Heart right ventricle (tissue), 16 donors: ENCODE measurements at places on chromosomes 16 and 17. TPM values are rescaled to one million over a fixed set of nuclear protein-coding genes. Genes with fewer than 3 reads are reported as not detected.
A peak's percentile ranks its signal among the peaks of the same experiment; 100 is the strongest.

DNA sequence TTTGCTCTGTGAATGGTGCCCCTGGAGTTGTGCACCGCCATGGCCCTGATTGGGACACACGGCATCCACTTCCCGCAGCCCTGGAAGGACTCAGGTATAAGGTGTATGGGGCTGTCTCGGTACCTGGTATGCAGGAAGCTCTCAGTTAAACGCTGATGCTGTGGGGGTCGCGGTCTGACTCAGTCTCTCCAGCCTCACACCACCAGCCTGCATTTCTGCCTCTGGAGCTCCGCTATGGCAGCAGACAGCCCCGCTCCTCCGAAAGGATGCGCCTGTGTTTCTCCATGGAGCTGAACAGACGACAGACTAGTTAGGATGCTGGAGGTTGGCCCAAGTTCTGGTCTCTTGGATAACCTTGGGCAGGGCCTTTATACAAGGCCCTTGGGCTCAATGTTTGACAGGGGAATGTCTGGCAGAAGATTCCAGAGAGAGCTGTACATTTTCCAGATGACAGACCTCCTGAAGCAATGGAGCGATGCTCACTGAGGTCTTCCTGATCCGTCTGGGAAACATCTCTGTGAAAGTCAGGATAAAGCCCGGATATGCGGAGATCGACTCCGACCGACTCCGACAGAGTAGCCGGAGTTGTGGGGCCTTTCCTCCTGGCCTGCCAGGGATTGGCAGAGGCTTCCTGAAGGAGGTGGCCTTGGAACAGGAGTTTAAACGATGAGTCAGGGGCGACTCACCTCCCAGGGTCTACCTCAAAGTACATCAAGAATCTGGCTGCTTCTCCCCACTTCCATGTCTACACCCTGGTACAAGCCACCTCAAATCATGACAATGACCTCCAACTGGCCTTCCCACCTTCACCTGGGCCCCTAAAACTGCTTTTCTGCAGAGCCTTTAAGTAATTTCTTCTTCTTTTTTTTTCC, 21.9 kb upstream of the BCAR1 start:
- H3K4me3 ChIP-seq = no peak overlapping the region
- H3K4me1 ChIP-seq = peaks cover 10% of the 10 kb centered on the region
- no peaks in the 10 kb centered on the region for H3K36me3 ChIP-seq
- no peak for DNase-seq

GRCh38 chr17:57009737-57010445, 32.0 kb downstream of the SCPEP1 start:
- no peaks in the 10 kb centered on the region for H3K27me3 ChIP-seq
- no peak overlapping the region for H3K4me3 ChIP-seq
- DNase-seq = peak; percentile 18
- peaks cover 23% of the 10 kb centered on the region for H3K36me3 ChIP-seq
- peaks cover 6% of the 10 kb centered on the region for H3K4me1 ChIP-seq

GRCh38 chr17:35265566-35266141, 22.8 kb downstream of the SLFN5 start:
- no peak overlapping the region for H3K4me3 ChIP-seq
- H3K27ac ChIP-seq = no peak overlapping the region
- DNase-seq = no peak
- H3K36me3 ChIP-seq = peaks cover 83% of the 10 kb centered on the region
- no peaks in the 10 kb centered on the region for H3K4me1 ChIP-seq
- no peaks in the 10 kb centered on the region for H3K27me3 ChIP-seq

DNA sequence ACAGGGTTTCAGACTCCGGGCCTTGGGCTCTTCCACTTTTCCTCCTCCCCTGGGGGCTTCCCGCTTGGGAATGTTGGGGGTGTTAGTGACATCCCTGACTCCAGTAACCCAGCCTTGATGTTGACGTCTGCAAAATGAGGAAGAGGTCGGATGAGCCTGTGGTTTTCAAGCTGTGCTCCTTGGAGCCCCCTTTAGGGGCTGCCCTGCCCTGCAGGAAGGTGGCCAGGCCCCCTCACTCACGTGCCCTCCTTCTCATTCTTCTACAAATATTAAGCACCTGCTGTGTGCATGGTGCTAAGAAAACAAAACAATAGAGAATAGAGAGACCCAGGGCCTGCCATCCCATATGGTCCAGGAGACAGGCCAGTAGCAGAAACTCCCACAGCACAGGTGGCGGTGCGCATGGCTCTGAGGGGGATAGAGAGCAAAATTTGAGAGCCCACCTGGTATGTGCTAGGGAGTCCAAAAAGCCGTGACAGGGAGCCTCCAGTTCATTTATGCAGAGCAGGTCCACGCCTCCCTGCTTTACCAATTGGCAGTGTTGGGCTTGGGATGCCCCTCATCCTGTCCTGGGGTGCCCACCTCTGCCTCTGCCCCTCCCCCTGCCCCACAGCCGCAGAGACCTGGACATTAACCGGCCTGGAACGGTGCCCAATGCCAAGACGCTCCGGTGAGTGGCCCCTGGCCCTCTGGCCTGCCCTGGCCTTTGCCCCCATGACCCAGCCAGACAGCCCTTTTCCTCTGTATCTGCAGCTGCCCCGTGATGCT, 7.4 kb downstream of the NDRG4 start:
- no peak overlapping the region for H3K4me3 ChIP-seq
- H3K27ac ChIP-seq = no peak overlapping the region
- no peaks in the 10 kb centered on the region for H3K36me3 ChIP-seq
- H3K4me1 ChIP-seq = no peaks in the 10 kb centered on the region

DNA sequence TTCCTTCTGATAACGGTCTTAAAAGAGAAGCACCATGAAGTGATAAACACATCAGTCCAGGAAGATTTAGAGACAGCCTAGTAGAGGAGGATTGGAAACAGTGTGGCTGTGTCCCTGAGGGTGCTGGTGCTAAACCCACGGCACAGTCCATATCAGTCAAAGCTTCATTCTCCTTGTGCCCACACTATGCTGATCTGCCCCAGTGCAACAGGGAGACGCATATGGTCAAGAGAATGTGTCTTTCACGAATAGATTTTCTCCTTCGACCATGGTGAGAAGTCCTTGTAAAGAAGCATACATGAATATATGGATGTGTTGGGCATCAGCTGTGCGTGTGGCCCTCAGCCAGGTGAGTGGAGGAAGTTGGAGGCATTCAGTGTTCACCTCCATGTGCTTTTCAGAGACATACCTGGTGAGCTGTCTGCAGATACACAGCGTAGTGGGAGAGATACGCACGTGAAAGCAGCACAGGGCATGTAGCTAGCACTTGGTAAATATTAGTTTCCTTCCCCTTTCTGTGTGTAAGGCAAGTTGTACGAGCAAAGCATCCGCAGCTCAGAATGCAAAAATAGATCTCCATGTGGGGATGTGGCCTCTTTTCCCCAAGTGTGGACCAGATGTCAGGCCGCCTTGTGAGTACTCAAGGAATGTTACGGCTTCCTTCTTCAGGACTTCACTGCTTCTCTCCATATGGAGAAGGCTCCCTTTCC, 29.4 kb downstream of the HLF start:
- H3K27me3 ChIP-seq = no peaks in the 10 kb centered on the region
- H3K36me3 ChIP-seq = no peaks in the 10 kb centered on the region
- H3K4me1 ChIP-seq = peaks cover 23% of the 10 kb centered on the region
- H3K4me3 ChIP-seq = no peak overlapping the region

DNA sequence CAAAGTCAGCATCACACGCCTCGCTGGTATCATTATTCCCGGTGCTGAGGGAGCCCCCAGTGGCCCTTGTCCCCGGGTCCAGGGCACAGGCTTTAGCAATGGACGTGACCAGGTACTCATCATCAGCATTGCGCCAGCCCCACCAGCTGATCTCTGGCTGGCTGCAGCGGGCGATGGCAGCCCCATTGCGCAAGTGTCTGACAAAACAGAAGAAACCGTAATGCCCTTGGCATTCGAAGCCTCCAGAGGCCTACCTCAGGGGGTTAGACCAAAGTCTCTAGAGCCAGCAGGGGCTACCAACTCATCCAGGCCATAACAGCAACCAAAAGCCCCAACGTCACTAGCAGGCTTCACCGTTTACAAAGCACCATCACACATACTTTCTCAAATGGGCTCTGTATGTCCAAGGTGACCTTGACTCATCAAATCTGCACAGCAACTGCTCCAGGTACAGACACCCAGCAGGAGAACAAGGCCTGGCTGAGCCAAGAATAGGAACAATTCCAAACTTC, 7.3 kb downstream of the MTMR4 start:
- H3K36me3 ChIP-seq = peaks cover 99% of the 10 kb centered on the region
- no peaks in the 10 kb centered on the region for H3K27me3 ChIP-seq
- peak overlapping the region; percentile 13 for H3K27ac ChIP-seq
- peaks cover 17% of the 10 kb centered on the region for H3K4me1 ChIP-seq
- H3K4me3 ChIP-seq = no peak overlapping the region

- no peaks in the 10 kb centered on the region for H3K27me3 ChIP-seq
- no peak overlapping the region for H3K27ac ChIP-seq
- H3K4me3 ChIP-seq = no peak overlapping the region
- no peak for DNase-seq
- no peaks in the 10 kb centered on the region for H3K36me3 ChIP-seq
- peaks cover 11% of the 10 kb centered on the region for H3K4me1 ChIP-seq
Observed at GRCh38 chr17:57585341-57586195, 159.5 kb downstream of the CCDC182 start.

DNA sequence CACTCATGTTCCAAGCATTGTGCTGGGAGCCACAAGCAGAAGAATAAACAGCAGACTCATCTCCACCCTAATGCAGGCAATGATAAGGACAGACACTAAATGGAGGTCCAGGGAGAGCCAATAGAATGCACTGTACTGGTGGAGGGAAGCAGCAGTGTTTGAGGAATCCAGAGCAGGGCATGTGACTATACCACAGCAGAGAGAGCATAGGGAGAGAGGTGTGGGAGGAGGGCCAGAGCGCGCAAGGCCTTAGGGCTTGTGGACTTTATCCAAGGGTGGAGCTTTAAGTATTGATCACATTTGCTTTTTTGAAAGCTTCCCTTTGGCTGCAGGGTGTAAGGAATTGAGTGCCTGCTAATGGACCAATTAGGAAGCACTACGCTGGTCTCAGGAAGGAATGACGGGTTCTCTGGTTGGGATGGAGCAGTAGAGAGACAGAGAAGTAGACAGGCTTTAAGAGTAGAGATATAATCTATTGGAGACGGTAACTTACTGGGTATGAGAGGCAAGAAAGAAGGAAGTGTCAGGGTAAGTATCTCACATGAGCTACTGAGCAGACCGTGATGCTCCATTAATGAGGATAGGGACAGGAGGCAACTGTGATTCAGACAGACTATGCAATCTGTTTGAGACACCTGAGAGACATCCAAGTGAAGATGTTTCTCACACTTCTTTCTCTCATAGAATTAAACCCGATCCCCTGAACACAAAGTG, 82.2 kb downstream of the MYO1D start:
- H3K27me3 ChIP-seq = no peaks in the 10 kb centered on the region
- peaks cover 18% of the 10 kb centered on the region for H3K4me1 ChIP-seq
- no peak overlapping the region for H3K4me3 ChIP-seq
- no peak overlapping the region for H3K27ac ChIP-seq
- no peak for DNase-seq

- no peak overlapping the region for H3K27ac ChIP-seq
- H3K36me3 ChIP-seq = no peaks in the 10 kb centered on the region
- H3K27me3 ChIP-seq = no peaks in the 10 kb centered on the region
- DNase-seq = no peak
- peak overlapping the region; percentile 65 for H3K4me3 ChIP-seq
Observed at GRCh38 chr16:79769270-79769927, 168.9 kb upstream of the MAF start.

Gene TBX21
- total RNA-seq = not detected

Gene PRR35
- not detected for total RNA-seq

Gene KRT40
- total RNA-seq = not detected

Gene CCL1
- not detected for total RNA-seq

Gene ACSM2A
- total RNA-seq = not detected

Gene ZNF750
- total RNA-seq = not detected

Gene SMIM5
- total RNA-seq = 6.5 TPM

Gene LPO
- not detected for total RNA-seq

Gene RNF222
- total RNA-seq = not detected
